Substantia nigra (tissue), 51 donors: ENCODE measurements at places on chromosomes 6 and 20.

DNA sequence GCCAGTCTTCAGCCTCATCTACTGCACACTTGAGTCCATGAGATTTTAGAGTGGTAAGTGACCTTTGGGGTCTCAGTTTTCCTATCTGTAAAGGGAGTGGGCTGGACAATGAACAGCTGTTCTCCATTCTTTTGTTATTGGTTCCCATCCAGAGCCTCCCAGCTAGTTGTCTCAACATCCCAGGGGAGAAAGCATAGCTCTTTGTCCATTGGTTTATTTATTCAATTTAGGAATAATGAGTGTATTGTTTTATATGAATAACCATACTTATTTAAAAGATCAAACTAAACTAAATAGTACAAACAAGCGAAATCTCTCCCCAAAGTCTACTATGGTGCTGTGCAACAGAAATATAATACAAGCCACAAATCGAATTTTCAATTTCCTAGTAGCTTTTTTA, 13.7 kb downstream of the PIGT start:
- no peak for DNase-seq

DNA sequence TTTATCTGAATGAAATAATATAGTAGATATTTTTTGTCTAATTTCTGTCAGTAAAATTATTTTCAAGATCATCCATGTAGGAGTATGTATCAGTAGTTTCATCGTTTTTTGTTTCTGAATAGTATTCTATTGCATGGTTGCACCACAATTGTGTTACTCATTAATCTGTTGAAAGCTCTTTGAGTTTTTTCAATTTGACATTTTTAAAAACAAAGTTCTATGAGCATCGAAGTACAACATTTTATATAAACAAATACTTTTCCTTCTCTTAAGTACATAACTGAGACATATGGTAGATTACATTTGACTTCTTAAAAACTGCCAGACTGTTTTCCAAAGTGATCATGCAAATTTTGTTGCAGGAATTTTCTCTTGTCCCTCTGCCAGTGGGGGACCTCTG, 1113.1 kb upstream of the CITED2 start:
- DNase-seq, result no peak

- no peak for DNase-seq
Observed at GRCh38 chr6:125149256-125150144, 4.1 kb upstream of the TPD52L1 start.

- DNase-seq, result no peak
Observed at GRCh38 chr6:137357263-137357947, 136.8 kb downstream of the OLIG3 start.

GRCh38 chr6:30258204-30258603, 45.0 kb upstream of the TRIM26 start:
- no peak for DNase-seq

DNA sequence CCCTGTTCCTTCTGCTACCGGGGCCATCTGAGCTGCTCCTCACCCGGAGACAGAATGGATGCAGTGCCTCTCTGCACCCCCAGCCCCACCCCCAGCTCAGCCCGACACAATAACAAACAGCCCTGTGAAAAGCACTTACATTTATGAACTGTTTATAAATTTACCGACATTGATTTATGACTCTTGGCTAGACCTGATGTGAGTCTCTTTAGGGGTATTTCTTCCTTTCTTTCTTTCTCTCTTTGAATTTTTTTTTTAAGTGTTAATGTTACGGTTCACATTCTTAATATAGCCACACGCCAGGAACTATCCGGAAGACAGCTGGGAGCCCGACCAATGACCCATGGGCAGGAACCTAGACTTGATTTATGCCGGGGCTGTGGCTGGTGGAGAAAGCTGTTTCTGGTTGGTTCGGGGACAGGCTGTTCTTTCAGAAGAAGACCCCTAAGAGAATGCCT, 266.3 kb downstream of the CDC5L start:
- no peak for DNase-seq

- DNase-seq, result no peak
Observed at GRCh38 chr6:4316867-4317400, 181.6 kb upstream of the ECI2 start.

DNA sequence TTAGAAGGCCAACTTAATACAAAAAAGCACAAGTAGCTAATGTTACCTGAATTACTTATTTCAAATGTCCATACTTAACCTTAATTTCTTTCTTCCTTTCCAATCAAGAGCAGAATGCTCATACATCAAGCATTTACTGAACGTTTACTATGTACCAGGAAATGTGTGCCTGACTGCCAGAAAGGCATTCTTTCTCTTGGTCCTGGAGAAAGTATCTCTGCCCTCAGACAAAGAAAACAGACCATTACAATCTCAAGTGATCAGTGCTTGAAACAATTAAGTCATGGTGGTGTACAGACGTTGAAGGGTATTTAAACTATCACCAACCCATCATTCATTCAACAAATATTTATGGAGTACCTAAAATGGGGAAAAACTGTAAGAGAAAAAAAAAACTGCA, 26.4 kb downstream of the CSNK2A1 start:
- DNase-seq, result no peak

DNA sequence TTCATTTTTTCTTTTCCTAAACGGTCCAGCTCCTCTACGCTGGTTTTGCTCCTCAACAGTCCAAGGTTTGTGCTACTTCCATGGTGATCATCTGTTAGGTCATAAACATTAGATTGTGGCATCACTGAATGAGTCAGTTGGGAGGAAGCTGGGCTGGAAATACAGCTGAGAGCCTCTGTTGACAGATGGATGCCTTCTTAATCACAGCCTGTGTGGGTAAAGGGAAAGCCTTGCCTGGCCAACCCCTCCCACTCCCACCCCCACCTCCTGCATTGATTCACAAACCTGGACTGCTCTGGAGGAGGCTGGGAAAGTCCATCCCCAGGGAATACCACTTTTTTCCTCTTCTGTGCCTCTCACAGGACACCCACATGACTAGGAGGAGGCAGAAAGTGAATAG, 180.6 kb upstream of the CCN2 start:
- DNase-seq, result no peak

DNA sequence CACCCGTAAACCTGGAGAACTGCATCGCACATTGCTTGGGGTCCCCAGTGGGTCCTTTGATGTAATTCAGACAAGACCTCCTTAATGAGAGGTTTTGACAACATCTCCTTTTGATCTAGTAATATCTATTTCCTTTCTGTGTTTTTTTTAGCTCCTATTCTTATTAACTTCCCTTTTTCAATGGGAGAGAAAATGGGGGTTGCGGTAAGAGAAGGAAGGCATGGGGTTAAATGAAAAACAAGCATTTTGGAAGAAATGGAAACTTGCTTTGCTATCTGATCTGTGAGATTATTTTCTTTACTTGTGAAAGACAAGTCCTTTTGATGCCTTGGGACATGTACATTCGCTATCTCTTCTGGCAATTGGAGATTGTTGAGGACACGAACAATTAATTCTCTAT, 418.6 kb upstream of the MAN1A1 start:
- no peak for DNase-seq

- no peak for DNase-seq
Observed at GRCh38 chr6:52063584-52064344, 23.6 kb downstream of the PKHD1 start.

DNA sequence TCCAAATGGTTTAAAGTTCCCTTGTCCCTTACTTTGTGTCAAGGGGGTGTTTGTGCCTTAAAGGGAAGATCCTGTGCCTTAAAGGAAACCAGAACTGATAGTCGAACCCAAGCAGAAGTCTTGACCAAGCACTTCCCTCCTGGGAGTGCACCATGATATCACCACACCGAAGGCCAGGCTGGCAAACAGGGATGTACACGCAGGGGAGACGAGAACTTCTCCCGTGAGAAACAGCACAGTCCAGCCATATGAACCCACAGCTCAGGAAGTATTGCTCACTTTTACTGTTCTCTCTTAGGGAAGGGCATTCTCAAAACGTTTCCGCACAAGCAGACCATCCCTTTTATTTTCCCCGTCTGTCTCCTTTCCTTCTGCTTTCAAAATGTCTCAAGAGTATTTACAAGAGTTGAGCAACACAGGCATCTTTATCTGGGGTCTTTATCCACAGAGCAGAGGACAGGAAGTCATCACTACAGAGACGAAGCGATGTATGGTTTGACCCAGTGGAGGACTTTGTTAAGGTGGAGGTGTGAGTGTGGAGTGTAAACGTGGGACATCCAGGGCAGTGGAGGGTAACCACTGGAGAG, 12.8 kb upstream of the SERPINB1 start:
- no peak for DNase-seq

DNA sequence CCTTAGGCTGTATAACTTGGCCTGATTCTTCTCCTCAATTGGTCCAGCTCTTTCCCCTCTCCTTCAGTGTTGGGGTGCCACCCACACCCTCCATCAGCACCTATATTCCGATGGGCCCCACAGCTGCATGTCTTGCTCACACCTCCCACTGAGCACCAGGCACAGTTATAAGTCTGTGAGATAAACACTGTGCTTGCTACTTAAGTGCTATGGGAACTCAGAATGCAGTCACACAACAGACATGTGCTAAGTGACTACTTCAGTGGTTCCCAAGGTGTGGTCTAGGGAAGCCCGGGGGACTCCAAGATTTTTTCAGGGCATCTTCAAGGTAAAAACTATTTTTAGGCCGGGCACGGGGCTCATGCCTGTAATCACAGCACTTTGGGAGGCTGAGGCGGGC, 7.3 kb downstream of the ZC3H12D start:
- DNase-seq, result no peak

GRCh38 chr6:3331971-3332370, 73.2 kb downstream of the PSMG4 start:
- no peak for DNase-seq

- DNase-seq, result no peak
Observed at GRCh38 chr20:50343125-50343489, 152.5 kb downstream of the CEBPB start.

DNA sequence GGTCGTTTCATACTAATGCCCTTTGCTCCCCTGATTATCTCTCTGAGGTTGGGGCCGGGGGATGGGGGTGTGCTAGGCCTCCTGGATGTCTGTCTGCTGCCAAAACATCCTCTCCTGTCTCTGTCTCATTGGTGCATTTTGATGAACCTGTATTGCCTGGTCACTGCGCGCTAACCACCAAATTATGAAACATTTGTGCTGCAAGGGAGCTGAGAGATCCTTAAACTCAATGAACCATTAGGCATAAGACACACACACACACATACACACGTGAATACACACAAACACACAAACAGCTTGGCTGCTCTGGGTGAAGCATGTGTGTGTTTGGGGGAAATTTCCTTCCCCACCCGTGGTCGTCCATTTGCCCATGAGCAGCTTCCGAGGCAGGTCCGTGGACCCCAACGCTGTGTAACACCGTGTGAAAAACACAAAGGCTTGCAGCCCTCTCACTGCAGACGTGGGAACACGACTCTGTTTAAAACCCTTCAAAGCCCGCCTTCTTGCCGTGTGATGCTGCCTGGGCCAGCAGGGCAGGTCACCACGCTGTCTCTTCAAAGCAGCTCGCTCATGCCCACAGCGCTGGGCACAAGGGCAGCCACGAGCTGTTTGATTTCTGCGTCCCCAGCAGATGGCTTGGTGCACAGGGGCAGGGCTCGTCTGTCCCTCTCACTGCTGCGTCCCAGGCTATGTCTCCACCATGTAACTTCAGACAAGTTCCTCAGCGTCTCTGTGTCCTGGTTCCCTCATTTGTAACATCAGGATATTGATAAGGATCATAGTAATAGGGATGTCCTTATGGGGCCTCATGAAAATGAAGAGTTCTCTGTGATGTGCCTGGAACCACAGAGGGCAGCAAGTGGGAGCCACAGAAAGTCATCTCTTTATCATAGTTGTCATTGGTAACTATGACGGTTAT, 96.8 kb downstream of the CDH26 start:
- DNase-seq, result no peak

- DNase-seq, result no peak
Observed at GRCh38 chr6:154923199-154923869, 71.8 kb upstream of the TIAM2 start.

GRCh38 chr20:23050076-23050838, 785 bp upstream of the THBD start:
- no peak for DNase-seq

GRCh38 chr6:21731411-21732031, 138.0 kb downstream of the SOX4 start:
- DNase-seq, result no peak

- no peak for DNase-seq
Observed at GRCh38 chr6:87837444-87837843, 135.4 kb upstream of the AKIRIN2 start.

GRCh38 chr6:67199425-67199824, 1435.7 kb upstream of the ADGRB3 start:
- no peak for DNase-seq

DNA sequence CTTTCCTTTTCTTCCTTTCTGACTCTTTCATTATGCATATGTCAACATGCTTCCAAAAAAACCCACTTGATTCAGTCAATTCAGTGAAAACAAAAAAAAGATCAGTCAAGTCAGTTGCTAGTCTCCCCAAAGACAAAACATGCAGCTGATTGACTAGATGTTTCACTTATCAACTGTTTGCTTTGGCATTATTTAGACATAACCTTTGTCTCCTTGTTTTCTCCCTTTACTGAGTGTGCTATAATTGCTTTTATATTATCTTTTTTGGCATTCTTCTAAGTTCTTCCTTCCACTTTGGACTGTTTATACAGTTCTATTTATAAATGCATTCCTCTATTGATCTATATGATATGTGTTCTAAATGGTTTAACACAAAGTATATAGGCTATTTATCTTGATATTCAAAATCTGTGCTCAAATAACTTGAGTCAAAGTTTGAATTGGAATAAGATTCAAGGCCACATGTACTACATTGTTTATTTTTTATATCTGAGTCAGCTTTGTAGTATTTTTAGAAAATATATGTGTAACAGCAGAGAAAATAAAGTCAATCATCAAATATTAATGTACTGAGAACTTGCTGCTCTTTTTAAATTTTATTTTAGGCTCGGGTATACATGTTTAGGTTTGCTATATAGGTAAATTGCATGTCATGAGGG, 260.5 kb downstream of the CENPW start:
- DNase-seq, result no peak

DNA sequence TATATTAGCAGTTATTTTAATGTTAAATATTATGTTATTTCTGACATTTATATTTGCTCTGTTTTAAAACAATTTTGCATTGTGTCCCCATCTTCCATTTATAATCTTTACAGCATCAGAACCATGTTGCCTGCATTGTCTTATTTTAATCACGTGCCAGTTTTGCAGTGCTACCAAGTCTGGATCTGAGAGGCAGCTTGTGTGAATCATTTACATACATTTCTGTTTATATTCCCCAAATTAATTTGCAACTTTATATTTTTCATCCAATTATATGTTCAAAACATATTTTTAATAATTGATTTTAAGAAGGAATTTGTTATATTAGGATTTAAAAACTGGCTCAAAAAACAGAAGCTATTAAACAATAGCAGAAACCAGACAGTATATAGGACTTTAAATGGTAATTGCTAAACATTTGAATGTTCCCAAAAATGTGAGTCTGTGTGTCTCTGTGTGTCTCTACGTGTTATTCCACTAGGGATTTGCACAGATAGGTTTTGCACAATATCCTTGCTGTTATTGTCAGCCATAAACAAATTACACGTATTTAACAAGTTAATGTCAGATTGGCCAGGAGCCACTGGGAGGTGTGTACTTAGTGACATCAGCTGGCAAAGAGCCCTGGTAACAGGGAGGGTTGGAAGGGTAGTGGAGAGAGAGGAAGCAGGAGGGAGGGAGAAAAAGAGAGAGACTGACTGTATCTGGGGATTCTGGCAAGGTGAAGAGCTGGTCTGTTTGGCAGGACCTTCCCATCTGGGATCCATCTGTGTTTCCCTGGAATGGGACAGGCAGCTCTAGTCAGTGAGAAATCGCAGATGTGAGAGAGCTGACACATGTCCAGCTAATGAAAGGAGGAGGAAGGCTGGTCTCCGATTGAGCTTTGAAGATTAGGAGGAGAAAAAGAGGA, 72.1 kb downstream of the CBFA2T2 start:
- peak; percentile 72 for DNase-seq
